Right cardiac atrium (tissue), 5 donors: ENCODE measurements at places on chromosomes 16 and 17. TPM values are rescaled to one million over a fixed set of nuclear protein-coding genes. Genes with fewer than 3 reads are reported as not detected.

DNA sequence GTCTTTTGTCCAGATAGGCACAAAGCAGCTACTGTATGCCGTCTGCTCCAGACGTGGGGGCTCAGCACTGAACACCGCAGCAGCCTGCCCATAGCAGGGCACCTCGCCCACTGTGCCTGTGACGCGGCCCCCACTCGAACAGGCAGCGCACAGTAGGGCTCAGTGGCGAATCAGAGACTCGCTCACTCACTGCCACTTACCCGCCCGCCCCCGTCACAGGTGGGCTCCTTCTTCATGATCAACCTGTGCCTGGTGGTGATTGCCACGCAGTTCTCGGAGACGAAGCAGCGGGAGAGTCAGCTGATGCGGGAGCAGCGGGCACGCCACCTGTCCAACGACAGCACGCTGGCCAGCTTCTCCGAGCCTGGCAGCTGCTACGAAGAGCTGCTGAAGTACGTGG is 23.6 kb downstream of the TPSG1 start:
- DNase-seq, result no peak

- no peak for DNase-seq
These were observed 2.5 kb downstream of the ADAD2 start for GRCh38 chr16:84193480-84193879.

Gene CCL5
- 1.6 TPM for polyA plus RNA-seq

Gene MYH3
- 0.45 TPM for polyA plus RNA-seq
